ENCODE measurements at places on chromosomes 12 and 14.

DNA sequence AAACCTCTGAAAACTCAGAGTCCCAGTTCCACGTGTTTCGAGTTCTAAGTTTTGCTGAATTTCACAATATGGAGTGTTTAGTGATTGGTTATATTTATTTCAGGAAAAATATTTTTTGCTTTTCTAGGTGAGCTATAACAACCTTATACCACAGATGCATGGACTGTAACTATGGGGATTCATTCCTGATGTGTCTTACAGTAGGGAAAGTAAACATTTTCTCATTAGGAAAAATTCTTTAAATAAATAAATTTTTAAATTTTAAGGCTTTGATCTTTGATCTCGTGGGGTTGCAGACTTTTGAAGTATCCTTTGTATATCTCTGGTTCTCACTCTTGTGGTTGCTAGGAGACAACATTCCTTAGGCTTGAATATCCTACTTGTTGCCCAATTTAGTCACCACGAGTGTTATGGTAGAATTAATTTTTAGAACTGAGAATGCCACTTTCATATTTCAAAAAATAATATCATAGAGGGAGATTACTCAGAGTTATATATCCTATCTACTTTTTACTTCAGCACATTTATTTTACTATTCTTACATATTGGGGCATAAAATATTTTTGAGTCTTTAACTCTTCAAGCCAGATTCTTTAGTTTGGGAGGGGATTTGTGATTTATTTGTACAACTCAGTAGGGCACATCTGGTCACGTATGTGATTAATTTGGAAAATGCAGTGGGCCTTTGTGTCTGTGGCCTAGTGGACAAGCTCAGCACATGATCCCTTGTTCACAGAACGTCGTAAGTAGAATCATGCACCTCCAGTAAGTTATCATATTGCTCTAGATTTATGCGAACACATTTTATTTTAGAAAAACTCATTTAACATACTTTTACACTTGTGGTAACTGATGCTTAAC is 224.0 kb downstream of the TTC6 start:
- DNase-seq, result no peak

- DNase-seq, result peak; percentile 32
Observed at GRCh38 chr14:90495357-90496276, 98.8 kb downstream of the CALM1 start.

GRCh38 chr12:130351326-130351725 is 13.6 kb downstream of the PIWIL1 start:
- DNase-seq, result no peak

GRCh38 chr12:48023386-48023785 is 19.1 kb upstream of the COL2A1 start:
- DNase-seq, result no peak

DNA sequence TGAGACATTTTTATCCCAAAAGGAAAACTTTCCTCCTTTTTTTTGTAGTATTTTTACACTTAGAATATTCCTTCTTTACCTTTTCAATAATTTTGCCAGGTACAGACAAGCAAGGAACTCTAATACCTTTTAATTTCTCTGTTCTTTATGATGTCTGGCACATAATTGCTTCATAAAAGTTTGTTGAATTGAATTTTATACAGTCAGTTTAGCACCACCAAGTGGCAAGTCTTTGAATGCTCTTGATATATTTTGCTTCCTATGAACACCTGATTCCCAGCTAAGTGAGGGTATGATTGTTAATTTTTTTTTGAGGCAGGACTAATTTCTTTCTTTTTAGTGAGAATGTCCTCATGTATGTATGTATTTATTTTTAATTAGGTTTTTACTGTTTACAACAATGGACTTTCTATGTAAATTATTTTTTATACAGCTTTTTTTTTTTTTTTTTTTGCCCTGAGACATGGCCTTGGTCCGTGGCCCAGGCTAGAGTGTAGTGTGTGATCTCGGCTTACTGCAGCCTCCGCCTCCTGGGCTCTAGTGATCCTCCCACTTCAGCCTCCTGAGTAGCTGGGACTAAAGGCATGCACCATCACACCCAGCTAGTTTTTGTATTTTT is 6.9 kb downstream of the TBC1D15 start:
- peak; percentile 54 for DNase-seq

GRCh38 chr12:122842505-122843405 is 7.5 kb downstream of the HIP1R start:
- no peak for DNase-seq

GRCh38 chr12:93348575-93349435 is 28.9 kb upstream of the NUDT4 start:
- DNase-seq, result no peak

- DNase-seq, result peak; percentile 36
Observed at GRCh38 chr12:121465921-121466793, 66.2 kb downstream of the RNF34 start.

- no peak for DNase-seq
Observed at GRCh38 chr14:30500222-30500621, 58.7 kb upstream of the G2E3 start.

- DNase-seq, result peak; percentile 56
Observed at GRCh38 chr12:102043928-102044327, 17.9 kb downstream of the WASHC3 start.

- no peak for DNase-seq
Observed at GRCh38 chr12:95766356-95767019, 24.1 kb downstream of the NTN4 start.

DNA sequence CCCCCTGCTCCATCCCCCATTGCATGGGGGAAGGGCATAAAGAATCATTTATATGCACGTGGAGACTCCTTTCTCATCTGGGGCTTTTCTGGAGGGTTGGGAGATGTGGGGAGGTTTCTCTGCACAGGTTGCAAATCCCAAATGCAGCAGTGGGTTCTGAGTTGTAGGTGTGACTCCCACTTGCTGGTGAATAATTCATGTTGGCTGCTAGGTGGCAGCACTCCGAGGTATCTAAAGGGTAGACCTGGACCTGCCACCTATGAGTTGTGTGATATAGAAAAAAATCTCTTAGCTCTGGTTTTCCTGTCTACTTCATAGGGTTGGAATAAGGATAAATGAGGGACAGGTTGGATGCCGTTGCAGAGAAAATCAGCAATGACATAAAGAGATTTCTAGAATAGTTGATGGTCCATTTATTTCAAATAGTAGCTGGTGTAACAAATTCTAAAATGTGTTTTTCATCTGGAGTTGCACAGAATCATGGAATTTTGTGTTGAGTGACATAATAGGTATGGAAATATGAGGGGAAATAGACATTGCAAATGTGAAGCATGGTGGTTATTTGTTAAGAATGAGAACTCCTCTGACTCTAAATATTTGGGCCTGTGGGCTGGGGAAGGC is 4.6 kb downstream of the MARCHF9 start:
- peak; percentile 67 for DNase-seq

DNA sequence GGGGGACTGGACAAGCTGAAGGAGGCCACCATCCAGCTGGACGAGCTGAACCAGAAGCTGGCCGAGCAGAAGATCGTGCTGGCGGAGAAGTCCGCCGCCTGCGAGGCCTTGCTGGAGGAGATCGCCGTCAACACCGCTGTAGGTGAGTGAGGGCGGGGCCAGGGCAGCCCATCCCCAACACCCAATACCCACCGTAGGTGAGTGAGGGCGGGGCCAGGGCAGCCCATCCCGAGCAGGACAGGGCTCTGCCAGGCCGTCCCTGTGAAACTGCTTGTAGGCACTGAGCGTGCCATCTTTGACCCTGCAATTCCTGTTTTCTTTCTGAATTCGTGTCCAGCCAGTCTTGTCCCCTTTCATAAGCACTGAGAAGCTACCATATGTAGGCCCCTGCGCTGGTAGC is 74.0 kb downstream of the CCDC92 start:
- no peak for DNase-seq

DNA sequence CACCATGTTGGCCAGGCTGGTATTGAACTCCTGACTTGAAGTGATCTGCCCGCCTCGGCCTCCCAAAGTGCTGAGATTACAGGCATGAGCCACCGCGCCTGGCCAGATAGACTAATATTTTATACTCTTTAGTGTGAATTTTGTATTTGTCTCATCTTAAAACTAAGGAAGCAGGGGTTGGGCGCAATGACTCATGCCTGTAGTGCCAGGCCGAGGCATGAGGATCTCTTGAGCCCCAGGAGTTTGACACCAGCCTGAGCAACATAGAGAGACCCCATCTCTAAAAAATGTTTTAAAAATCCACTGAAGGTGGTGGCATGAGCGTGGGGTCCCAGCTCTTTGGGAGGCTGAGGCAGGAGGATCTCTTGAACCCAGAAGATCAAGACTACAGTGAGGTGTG is 9.0 kb downstream of the DYNC1H1 start:
- no peak for DNase-seq

DNA sequence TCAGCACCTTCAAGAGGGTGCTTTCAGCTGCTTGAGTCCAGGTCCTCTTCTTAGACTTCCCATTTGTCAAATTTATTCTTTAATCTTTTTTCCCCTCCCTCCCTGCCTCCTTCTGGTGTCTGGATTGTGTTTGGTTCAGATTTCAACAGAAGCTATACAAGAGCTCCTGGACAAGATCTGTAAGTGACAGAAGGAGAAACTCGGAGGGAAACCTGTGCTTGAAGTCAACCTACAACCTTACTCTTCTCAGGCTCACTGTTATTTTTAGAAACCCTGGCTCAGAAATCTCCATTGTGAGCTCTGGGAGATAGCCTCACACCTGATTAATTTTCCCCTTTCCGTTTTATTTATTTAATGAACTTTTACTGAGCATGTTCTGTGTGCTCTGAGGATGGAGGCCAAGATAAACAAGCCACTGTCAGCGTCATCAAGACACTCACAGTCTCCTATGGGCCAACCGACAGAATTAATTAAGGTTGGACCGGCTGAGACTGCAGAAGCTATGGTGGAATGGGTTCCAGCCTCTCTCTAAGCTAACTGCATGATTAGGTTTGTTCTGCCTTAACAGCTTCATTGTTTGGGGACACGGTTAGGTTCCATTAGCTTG is 13.5 kb downstream of the PDE1B start:
- DNase-seq, result no peak

GRCh38 chr14:41817626-41818025 is 210.9 kb downstream of the LRFN5 start:
- no peak for DNase-seq

DNA sequence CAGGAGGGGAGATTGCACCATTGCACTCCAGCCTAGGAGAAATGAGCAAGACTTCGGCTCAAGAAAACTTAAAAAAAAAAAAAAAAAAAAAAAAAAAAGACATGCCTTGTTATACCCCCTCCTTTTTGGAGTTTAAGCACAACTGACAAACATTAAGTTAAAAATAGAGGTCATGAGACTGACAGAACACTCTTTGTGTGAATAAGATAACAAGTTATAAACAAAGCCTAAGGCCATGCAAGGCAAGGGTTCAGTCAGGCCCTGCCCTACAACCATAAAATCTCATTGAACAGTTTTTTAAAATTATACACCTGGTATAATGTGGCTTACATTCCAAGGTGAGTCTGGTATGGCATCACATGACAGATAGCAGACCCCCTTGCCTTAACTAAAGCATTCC is 39.3 kb downstream of the TSPAN19 start:
- DNase-seq, result no peak
